ENCODE measurements at places on chromosomes 13 and 19.

GRCh38 chr13:95385798-95386197 lies 84.5 kb upstream of the ABCC4 start:
- DNase-seq: peak; percentile 39

DNA sequence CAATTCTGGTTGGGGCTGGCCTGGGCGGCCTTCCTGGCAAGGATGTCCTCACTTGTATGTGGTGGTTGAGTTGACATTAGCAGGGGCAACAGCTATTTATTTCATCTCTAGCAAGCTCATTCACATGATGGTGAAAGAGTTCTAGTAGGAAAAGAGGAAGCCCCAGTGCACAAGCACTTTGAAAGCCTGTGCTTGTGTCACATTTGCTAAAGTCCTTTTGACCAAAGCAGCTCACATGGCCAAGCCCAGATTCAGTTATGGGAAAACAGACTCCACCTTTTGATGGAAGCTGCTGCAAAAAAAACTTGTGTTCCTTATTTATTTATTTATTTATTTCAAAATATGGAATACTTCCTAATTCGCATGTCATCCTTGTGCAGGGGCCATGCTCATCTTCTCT lies 17.2 kb downstream of the GTF2F2 start:
- DNase-seq: no peak

- DNase-seq: no peak
Observed at GRCh38 chr13:37357548-37357947, 241.0 kb downstream of the POSTN start.

GRCh38 chr13:29520671-29521070 lies 74.8 kb downstream of the SLC7A1 start:
- DNase-seq: peak; percentile 92

DNA sequence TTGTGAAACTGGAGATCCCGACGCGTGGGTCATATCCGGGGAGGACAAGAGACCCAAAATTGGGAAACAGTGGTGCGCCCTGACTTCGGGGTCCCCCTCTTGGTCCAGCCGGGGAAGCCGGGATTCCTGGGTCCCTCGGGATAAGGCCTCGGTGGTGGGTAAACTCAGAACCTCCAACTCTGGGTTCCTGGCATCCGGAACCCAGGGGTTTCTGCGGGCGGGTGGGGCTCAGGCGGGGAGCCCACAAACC lies 688 bp downstream of the ZFP36 start:
- no peak for DNase-seq

- peak; percentile 100 for DNase-seq
Observed at GRCh38 chr19:14006085-14006765, at the start of gene RFX1. RFX1 (minus strand) TSS chr19:14006320; CDS start chr19:13993843, 12,477 bp downstream.

- peak; percentile 57 for DNase-seq
Observed at GRCh38 chr13:59318320-59318930, 845.3 kb downstream of the DIAPH3 start.

- no peak for DNase-seq
Observed at GRCh38 chr13:24194447-24194846, 33.9 kb downstream of the SPATA13 start.

DNA sequence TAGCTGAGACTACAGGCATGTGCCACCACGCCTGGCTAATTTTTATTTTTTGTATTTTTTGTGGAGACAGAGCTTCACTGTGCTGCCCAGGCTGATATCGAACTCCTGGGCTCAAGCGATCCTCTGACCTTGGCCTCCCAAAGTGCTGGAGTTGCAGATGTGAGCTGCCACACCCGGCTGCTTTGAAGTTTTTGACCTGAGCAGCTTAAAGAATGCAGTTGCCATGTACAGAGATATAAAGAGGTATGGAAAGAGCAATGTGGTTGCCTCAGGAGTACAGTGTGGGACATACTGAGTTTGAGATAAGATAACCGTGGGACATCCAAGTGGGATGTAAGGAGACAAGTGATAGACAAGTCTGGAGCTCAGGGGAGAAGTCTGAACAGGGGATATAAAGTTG lies 82.7 kb upstream of the LSM14A start:
- no peak for DNase-seq

DNA sequence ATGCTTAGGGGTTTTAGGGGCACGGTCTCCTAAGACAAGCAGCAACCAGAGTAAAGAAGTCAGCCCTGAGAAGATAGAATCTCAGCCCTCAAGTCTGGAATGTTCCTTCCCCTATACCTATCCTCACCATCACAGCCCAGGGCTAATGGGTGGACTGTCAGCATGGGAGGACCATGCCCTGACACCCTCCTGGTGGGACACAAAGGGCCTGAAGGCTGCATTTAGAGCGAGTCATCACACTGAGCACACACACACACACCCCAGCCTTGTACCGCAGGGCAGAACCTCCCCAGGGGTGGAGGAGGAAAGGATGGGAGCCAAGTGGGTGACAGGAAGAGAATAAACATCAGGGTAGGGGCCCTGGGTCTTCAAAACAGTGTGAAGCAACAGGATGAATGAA lies 174.8 kb upstream of the SERP2 start:
- no peak for DNase-seq

DNA sequence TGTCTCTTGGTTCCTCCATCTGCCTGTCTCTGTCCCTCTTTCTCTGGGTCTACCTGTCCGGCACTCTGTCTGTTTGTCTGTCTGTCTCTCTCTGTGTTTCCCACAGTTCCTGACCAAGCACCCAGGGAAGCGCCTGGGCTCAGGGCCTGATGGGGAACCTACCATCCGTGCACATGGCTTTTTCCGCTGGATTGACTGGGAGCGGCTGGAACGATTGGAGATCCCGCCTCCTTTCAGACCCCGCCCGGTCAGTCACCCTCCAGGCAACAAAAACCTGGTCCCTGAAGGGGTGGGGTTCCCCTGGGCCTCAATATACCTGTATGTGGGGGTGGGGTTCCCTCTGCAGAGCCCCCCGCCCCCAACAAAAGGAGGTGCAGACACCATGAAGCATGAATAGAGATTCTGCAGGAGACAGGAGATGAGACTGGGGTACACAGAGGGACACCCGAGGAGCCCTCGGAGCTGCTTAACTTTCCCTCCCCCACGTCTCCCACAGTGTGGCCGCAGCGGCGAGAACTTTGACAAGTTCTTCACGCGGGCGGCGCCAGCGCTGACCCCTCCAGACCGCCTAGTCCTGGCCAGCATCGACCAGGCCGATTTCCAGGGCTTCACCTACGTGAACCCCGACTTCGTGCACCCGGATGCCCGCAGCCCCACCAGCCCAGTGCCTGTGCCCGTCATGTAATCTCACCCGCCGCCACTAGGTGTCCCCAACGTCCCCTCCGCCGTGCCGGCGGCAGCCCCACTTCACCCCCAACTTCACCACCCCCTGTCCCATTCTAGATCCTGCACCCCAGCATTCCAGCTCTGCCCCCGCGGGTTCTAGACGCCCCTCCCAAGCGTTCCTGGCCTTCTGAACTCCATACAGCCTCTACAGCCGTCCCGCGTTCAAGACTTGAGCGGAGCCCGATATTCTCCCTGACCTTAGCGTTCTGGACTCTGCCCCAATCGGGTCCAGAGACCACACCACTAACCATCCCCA lies 2.6 kb upstream of the CACNG7 start:
- peak; percentile 23 for DNase-seq

- no peak for DNase-seq
Observed at GRCh38 chr13:56110751-56111150, 1030.0 kb upstream of the PRR20A start.

GRCh38 chr19:47098608-47099007 lies 15.0 kb downstream of the ZC3H4 start:
- no peak for DNase-seq

GRCh38 chr19:6588508-6589345 lies 2.2 kb downstream of the CD70 start:
- DNase-seq: no peak

- no peak for DNase-seq
Observed at GRCh38 chr19:38815059-38816001, 2.6 kb upstream of the LGALS4 start.

- DNase-seq: no peak
Observed at GRCh38 chr19:14322889-14323463, 58.3 kb upstream of the ADGRE5 start.

- DNase-seq: no peak
Observed at GRCh38 chr19:3186160-3186688, 494 bp downstream of the NCLN start.

DNA sequence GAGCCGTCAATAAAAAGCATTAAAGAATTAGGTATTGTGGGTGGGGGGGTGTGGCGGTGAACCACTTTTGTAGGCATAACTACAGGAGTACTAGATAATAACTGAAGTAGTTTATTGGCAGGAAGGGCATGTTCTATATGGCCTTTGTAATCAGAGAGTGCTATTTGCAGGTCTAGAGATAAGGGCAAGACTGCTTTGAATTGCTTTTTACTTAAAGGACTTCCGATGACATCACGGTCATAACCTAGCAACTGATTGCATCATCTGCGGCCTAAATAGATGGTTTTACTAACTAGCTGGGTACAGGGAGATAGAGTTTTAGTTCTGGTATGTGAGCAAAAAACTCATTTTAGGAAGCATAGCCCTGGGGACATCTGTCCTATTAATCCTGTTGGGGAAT lies 24.7 kb downstream of the METTL21C start:
- DNase-seq: no peak

GRCh38 chr13:41296879-41297646 lies 14.0 kb upstream of the NAA16 start:
- DNase-seq: peak; percentile 46

DNA sequence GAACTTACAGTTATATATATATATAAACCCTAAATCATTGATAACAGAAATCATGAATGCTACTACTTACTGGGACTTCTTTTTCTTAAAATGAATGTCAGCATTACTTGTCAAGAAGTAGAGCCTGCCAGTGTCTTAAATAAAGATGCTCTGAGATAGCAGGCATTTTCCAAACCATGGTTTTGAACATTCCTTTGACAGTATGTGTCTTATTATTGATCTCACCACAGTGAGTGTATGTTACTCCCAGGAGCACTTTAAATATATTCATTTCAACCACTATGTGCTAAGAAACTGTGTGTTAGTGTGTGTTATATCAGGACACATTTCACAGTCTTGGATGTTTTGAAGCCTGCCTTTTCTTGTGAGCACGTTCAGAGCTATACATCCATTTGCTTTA lies 28.2 kb downstream of the TNFRSF19 start:
- no peak for DNase-seq

- DNase-seq: peak; percentile 83
Observed at GRCh38 chr13:101706651-101707050, 254.2 kb downstream of the ITGBL1 start.

GRCh38 chr19:17320435-17320834 lies 11.1 kb downstream of the DDA1 start:
- no peak for DNase-seq

GRCh38 chr19:28927456-28927855 lies 285.5 kb downstream of the UQCRFS1 start:
- no peak for DNase-seq

DNA sequence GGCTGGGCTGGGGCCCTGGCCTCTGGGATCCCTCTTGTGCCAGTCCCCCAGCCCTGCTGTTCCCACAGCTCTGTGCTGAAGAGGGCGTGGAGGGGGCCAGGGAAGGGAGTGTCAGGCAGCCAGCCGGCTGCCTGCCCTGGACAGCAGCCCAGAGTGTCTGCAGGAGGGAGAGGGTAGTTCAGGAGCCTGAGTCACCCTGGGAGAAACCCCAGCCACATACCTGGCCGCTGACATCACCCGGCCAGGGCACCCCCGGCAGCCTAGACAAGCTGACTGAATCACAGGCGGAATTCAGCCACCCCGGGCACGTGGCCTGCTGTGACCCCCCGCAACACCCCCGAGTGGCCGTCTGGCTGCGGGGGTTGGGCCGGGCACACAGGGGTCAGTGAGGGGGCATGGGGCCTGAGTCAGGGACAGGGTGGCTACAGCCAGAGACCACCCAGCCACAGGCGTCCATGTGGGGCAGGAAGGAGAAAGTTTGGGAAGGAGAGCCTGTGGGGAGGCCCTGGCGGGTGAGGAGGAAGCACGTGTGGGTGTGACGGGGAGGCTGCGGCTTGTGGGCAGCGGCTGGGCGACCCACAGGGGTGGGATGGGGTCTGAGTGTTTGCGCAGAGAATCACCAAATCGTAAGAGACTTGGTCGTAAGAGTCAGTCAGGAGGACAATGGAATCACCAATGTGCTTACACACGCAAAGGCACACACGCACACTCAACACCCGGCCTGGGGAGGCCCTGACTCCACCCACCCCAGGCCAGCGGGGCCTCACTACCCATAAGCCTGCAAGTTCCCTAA lies 11.9 kb upstream of the FOSB start:
- DNase-seq: peak; percentile 99

GRCh38 chr13:44158098-44158521 lies 215.5 kb upstream of the SERP2 start:
- DNase-seq: no peak

GRCh38 chr13:60689571-60689970 lies 292.6 kb downstream of the TDRD3 start:
- DNase-seq: no peak

DNA sequence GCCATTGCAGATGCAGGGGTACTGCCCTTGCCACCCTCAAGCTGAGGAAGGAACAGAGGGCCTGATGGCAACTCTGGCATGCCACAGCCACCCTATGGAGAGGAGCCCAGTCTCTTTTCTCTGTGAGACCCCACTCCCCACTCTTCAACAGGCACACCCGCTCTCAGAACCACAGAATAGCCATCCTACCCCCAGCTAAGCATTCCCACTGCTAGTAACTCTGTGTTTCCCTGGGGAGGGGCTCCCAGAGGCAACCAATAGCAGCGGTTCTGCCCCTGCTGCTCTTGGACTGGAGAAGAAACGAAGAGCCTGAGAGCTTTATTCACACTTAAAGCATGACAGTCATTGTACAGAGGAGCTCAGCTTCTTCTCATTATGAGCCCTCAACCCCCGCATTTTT lies 49.3 kb downstream of the UBL3 start:
- DNase-seq: no peak

DNA sequence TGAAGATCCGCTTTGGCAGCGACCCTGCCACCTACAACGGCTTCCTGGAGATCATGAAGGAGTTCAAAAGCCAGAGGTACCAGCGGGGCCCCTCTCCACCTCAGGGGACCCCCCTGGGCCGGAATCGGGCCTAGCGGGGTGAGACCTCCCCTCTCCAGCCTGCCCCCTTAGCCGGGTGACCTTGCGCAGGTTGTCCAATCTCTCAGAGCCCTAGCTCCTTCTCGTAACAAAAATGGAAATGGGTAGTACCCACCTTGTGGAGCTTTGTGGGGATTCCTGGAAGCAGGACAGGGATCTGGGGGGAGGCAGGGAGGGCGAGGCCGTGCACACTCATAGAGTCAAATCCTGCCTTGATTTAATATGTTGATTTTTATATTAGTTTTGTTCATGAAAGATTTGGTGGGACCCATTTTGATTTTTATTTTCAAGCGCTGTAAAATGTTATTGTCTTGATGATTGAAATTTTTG lies 658 bp downstream of the SIN3B start:
- DNase-seq: no peak

DNA sequence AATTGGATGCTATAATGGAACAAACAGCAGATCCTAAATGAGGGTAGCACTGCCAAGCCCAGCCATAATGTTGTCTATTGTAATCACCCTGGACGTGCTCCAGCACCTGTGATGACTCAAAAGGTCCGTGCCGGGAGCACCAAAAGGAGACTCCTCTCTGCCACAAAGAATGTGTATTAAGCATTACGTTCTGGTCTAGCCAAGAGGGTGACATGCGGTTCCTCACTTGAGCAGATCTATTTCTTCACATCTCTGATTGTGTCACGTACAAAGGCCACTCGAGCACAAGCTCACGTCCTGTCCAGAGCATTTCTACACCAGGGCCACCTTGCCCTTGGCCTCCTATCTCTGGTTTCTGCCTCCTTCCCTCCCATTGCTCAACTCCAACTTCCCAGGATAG lies 219.9 kb upstream of the IRS2 start:
- DNase-seq: peak; percentile 46
